Foreskin fibroblast (primary cell): ENCODE measurements at places on chromosomes 11 and 22.

DNA sequence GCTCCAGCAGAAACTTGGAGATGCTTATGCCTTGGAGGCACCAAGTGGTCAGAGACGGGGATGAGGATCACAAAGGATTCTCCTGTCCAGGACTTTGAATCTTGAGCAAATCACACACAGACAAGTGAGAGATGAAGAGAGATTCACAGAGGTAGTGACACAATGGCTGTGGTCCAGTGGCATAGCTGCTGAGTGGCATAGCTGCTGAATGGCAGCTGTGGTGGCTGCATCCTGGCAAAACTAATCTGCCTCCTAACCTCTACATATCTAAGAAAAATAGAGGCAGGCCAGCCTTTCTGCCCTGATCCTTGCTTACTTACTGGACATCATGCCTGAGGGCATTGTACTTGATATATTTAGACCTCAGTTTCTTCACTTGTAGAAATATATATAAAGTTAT is 102.6 kb downstream of the CD44 start:
- no peak for DNase-seq

DNA sequence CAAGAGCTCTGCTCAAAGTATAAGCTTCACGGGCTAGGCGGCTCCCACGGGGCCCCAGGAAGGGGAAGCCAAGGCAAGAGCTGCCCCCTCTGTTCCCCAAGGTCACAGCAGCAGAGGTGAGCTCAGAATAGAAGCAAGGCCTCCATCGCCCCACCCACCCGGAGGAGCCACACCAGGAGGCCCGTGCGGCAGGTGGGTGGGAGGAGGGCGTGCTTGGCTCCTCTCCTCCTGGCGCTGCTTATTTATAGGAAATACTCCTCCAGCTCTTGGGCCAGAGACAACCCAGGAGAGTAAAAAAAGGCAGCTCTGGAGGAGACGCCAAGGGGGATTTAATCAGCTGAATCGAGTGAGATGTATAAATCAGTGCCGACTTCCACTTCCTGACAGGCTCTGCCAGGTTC is 87.8 kb downstream of the FEZ1 start:
- DNase-seq = no peak

GRCh38 chr11:5815534-5815933 is 6.8 kb downstream of the OR52N2 start:
- no peak for DNase-seq

DNA sequence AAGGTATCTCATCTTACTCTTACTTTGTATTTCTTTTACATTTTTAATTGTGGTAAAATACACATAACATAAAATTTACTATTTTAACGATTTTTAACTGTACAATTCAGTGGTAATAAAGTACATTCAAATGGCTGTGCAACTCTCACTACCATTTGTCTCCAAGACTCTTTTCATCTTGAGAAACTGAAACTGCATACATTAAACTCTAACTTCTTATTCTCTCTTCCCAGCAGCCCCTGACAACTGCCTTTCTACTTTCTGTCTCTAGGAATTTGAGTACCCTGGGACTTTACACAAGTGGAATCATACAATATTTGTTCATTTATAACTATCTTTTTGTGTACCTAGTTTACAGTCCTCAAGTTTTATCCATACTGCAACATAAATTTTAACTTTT is 725.8 kb upstream of the KIRREL3 start:
- no peak for DNase-seq

- DNase-seq = no peak
These were observed 7.5 kb downstream of the RASD2 start for GRCh38 chr22:35547987-35548721.

- DNase-seq = no peak
These were observed 12.2 kb upstream of the NNMT start for GRCh38 chr11:114284021-114284420.

DNA sequence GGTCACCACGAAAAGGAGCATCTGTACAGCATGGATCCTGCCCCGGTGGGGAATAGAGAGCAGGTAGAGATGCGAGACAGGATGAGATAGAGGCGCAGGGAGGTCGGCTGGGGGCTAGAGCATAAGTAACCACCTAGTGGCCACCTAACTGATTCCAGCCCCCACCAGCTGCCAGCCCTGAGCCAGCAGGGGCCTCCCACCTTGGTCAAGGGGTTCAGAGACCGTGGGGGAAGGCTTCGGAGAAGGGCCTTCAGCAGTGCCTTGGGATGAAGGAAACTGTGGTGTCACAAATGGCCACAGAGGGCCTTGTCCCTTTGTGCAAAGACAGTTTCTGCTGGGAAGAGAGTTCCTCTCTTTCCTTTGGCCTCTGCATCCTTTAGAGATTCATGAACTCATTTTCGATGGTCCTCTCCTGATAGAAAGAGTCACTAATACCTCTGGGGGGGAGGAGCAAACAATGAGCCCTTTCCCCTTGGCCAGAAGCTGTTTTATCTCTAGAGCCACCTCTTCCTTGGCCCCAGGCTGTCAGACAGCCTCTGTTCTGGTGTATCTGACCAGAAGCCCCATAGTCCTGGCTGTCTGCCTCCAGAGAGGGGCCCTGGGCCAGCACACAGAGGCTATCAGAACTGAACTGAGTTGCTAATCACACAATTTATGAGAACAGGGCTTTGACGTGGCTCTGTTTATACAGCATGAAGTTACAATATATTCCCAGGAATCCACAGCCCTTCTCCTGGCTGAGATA is 146.0 kb downstream of the PARVA start:
- no peak for DNase-seq

GRCh38 chr11:45647329-45647728 is 18.1 kb downstream of the CHST1 start:
- no peak for DNase-seq

GRCh38 chr11:64864473-64865285 is 13.7 kb downstream of the EHD1 start:
- DNase-seq = peak; percentile 95

- DNase-seq = peak; percentile 99
These were observed 444 bp upstream of the TSKU start for GRCh38 chr11:76782531-76783293.

- DNase-seq = no peak
These were observed 8.7 kb upstream of the GLB1L3 start for GRCh38 chr11:134267461-134267860.

DNA sequence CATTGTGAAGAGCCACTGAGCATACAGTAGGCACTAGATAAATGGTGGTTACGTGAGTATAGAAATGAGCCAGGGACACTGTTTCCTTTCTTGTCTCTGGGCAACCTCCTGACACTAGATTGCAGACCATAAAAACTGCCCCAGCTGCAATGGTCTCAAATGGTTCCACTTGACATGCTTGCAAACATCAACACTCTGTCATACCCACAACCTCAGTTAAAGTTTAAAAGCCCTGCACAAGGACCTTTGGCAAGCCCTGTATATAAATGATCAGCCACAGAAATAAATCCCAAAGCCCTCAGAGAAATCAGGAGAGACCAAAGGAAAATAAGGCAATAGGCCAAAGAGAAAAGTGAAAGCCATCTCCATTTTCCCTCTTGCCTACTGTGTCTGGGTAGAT is 20.7 kb downstream of the PLEKHA7 start:
- DNase-seq = no peak

- no peak for DNase-seq
These were observed 75.1 kb downstream of the BUD13 start for GRCh38 chr11:116697639-116698038.

GRCh38 chr11:126879516-126879915 is 121.1 kb downstream of the KIRREL3 start:
- DNase-seq = no peak

DNA sequence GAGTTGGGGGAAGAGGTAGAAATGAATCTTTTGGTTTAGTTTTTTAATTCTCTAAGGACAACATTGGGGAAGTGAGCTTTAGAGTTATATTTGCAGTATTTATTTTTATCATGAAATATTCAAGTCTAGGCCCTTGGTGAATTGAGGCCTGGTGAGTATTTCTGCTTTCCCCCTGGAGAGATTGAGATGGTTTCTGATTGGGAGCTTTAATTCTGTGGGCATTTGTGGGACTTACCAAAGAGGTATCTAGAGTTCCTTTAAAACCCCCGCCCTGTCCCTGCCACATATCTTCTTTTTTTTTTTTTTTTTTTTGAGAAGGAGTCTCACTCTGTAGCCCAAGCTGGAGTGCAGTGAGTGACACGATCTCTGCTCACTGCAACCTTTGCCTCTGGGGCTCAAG is 9.6 kb downstream of the ACO2 start:
- DNase-seq = no peak

DNA sequence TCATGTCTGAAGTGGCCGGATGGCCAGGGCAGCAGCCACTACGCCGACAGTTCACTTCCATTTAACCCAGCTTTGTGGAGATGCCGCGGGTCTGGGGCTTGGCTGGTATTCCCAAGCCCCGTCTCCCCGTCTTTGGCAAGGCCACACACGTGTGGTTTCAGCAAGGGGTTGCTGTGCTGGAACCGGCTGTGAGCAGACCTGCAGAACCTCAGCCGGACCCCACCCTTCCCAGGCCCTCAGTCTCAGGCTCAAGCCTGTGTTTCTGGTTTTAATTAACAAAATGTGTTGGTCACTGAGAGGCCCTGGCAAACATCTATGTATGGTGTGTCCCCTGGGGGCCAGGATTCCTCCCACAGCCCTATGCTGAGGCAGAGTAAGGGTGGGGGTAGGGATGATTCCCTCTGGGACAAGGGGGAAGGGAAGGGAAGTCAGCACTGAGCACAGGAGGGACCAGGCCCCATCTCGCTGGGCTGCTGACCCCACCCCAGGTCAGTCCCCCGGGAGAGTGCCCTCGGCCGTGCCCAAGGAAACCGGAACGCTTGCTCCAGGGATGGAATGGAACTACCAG is 9.3 kb downstream of the OSBPL5 start:
- peak; percentile 64 for DNase-seq

DNA sequence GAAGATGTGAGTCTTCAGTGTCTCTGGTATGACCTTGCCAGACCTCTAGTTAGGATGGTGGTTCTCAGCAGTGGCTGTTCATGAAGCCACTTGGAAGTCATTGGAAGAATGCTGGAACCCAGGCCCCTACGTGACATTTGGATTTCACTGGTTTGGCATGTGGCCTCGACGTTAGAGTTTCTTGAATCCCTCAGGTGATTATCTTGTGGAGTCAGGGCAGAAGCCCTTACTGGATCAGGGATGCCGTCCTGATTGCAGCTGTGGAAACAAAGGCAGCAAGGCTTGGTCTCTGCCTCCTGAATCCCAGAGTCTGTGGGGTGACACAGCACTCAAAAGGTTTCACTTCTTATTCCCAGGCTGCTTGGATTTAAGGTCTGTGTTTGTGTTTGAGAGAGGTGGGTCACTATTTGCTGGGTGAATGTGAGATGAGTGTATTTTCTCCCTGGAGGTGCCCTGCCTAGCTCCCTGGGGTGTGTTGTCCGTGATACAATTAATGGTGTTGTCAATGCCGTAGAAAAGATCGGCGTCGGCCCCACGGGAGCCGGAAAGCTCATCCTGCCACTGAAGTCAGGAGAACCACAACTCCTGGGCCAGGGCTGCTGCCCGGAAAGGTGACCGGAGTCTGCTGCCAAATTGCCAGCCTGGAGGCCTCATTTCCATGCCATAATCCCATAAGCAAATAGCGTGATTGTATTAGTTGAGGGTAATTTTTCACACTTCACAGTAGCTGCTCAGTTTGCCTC is 939.0 kb downstream of the BRD1 start:
- no peak for DNase-seq

GRCh38 chr11:99631618-99632017 is 610.9 kb downstream of the CNTN5 start:
- no peak for DNase-seq

DNA sequence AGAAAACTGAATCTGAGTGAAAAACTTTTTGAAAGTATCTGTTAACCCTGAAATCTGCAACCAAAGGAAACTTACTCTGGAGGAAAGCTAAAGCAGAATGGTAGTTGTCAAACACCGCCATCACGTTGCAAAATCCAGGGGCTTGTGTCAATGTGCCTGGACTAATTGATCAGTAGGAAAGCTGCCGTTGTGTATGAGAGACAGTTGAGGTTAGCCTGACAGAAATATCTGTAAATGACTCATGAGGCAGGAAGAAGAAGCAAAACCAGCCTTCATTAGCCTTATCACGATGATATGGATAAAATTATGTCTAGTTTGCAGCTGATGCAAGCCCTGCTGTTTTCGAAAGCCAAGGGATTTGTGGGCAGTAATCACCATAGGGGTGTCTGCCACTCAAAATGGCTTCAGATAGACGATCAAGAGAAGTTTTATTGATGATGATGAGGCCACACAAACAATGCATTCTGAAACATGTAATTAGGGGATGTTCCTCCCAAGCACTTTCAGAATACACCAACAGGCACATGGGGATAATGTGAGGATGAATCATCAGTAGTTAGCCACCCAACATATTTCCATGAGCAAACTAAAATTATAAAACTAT is 8.9 kb downstream of the SCGB1A1 start:
- DNase-seq = peak; percentile 23

- no peak for DNase-seq
These were observed 789 bp upstream of the FAM111A start for GRCh38 chr11:59141673-59142460.

- DNase-seq = no peak
These were observed 44.7 kb downstream of the AP2A2 start for GRCh38 chr11:970319-970871.

- DNase-seq = peak; percentile 81
These were observed 235.4 kb downstream of the METTL15 start for GRCh38 chr11:28343304-28344233.

- DNase-seq = no peak
These were observed 28.3 kb downstream of the EFCAB6 start for GRCh38 chr22:43783777-43784176.

DNA sequence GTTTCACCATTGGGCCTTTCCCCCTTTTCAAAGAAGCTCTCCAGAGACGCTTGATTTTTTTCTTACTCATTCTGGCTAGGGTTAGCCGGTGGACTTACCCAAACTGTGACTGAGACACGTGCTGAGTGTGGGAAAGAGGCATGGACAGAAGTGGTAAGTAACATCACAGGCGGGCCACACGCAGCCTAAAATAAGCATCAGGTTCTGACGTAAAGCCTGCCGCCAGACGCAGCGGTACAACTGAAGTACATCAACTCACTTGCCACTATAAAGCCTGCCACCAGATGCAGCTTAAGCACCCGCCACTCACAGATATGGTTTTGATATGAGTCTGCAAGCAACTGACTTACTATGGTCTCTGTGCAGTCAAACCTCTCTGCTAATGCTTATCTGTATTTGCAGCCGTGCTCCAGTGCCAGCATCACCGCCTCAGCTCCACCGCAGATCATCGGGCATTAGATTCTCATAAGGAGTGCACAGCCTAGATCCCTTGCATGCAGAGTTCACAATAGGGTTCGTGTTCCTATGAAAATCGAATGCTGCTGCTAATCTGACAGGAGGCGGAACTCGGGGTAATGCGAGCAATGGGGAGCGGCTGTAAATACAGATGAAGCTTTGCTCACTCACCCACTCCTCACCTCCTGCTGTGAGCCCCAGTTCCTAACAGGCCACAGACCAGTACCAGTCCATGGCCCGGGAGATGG is 58.8 kb downstream of the PHF21B start:
- DNase-seq = no peak

GRCh38 chr11:77198440-77198849 is 70.4 kb downstream of the MYO7A start:
- DNase-seq = no peak
